ENCODE measurements at places on chromosomes 1 and 21.

GRCh38 chr1:154483941-154484803 lies 17.8 kb upstream of the TDRD10 start:
- no peak for DNase-seq

DNA sequence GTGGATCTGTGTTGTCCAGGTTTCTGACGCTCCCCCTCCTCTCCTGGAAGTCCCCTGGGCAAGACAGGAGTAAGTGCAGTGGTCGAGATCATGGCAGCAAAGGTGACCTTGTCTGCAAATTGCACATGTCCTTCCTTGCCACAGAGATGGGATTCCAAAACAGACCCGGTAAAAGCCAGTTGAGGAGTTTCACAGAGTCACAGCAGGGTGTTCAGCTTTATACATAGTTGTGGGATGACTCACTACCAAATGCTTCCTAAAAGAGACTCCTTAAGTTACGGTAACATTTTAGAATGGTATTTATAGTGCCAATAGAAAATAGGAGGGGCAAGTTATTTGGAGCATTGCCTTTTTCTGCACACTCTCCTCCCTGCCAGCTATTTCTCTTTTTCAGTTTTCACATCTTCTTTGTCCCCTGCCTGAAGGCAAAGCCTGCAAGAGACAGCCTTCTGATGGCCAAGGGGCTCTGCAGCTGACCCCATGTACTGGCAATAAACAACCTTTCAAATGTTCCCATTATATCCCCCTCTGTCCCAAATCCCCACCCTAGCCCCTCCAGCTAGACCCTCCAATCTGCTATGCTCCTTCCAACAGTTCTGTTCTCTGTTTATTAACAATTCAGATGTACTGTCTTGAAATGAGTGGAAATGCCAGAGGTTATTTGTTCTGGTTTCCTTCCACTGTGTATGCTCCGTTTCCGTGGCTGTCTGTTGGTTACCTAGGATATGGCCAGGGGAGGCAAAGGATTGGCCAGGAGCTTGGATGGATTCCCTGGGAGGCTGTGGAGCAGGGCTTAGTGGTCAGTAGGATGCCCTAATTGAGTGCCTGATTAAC lies 115.0 kb downstream of the TGFB2 start:
- DNase-seq = peak; percentile 69

GRCh38 chr1:77832901-77833300 lies 53.5 kb downstream of the MIGA1 start:
- DNase-seq = no peak

GRCh38 chr1:33321178-33321577 lies 280 bp upstream of the A3GALT2 start:
- DNase-seq = no peak

GRCh38 chr1:97489834-97490233 lies 431.0 kb downstream of the DPYD start:
- no peak for DNase-seq

DNA sequence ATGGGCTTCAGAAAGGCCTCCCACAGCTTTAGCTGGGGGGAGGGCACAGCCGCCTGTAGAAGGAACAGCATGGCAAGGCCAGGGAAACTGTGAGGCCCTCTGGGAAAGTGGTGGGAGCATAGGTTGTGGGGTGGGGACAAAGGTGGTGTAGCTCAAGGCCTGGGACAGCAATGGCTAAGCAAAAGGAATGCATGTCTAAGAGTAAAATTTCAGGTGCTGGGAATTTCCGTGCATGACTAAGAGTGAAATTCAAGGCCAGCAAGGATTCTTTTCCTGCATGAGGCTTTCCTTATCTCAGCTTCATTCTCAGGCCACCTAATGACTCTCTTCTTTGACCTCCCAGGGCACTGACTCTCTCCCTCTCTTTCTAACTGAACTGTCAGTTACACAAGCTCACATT lies 86.5 kb upstream of the WNT4 start:
- DNase-seq = no peak

DNA sequence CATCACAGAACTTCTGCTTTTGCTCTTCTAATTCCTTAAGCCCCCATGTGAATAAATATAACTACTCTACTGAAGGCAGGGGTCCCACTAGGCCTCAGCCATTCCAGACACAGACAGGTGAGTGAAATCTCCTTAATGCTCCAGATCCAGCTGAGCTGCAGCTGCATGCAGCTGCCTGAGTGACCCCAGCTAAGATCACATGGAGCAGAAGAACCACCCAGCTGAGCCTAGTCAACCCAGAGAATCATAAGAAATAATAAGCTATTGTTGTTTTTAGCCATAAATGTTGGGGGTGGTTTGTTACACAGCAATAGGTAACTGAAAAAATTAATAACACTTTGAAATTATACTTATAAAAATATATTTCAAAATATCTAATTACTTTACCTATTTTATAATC lies 220.3 kb downstream of the SIPA1L2 start:
- DNase-seq = no peak

DNA sequence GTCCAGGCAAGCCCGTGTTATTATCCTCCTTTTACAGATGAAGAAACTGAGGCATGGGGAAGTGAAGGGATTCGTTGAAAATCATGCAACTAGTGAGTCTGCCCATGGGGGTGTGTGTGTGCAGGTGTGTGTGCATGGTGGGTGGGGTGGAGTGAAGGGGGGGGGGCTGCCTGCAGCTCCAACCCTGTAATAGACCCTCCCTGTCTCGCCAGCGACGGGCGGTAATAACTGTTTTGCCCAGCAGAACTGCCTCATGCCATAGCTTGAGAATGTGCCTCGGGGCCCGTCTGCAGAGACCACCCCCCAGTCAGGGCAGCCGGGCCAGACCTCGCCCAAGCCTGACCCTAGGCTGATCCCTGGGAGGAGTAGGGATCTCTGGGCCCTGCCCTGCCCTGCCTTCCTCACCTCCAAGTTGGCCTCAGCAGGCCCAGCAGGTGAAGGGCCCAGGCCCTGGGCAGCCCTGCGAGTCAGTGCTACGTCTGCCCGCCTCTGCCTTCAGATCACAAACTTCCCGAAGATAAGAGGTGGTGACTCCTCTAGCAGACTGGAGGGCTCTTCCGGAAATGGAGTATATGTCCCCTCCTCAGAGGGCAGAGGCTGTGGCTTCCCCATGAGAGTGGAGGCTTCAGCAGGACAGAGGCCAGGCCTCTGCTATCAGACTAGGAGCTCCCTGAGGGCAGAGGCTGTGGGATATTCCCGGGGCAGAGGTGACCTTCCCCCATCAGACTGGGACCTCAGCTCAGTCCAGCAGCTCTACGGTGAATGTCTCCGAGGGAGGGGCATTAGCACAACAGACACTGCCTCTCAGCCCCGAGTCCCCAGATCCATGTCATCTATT lies 15.7 kb upstream of the EPHA2 start:
- DNase-seq = no peak

- peak; percentile 26 for DNase-seq
Measured at GRCh38 chr1:3817821-3818597, 21.7 kb upstream of the LRRC47 start.

- no peak for DNase-seq
Measured at GRCh38 chr1:235874261-235874660, 7.6 kb upstream of the LYST start.

- DNase-seq = no peak
Measured at GRCh38 chr1:41582851-41583657, 98.6 kb upstream of the EDN2 start.

GRCh38 chr1:183810121-183810520 lies 5.2 kb downstream of the RGL1 start:
- DNase-seq = no peak

DNA sequence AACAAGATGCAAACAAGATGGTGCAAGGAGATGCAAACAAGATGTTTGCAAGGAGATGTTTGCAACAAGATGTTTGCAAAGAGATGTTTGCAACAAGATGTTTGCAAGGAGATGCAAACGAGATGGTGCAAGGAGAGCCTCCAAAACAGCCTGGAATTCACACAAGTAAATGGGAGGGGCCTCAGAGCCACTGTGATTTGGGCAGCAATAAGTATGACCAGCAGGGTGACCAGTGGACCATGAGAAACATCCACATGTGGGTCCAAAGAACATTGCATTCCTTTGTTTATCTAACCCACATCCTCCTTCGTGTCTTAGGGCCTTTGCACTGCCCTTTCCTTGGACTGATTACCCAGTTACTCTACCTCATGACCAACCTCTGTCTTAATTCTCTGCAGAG lies 162.9 kb downstream of the PLPP3 start:
- no peak for DNase-seq

- DNase-seq = no peak
Measured at GRCh38 chr1:168509875-168510791, 33.7 kb downstream of the XCL2 start.

DNA sequence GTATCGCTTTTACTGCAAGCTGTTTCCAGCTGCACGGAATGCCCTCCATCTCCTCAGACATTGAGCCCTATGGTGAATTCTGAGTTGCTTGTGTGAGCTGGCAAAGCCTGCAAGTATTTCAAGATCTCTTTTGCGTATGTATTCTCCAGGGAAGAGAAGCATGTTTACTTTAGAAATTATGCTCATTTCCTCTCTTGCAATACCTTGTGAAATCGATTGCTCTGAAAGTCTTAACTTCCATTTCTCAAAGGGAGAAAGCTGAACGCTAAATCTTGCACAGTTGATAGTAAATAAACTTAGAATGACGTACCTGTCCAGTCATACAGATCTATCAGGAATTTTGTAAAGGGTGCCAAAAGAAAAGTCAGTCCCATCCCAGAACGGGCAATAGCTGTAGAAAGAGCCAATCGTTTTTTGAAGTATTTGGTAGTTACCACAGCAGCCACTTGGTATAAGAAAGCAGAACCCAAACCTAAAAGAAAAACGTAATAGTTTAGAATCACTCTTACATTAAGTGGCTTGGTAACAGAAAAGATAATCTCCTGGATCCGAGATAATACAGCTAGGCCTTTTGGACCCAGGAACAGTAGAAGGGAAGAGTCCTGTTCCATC lies 10.0 kb downstream of the SLC16A4 start:
- no peak for DNase-seq

- peak; percentile 26 for DNase-seq
Measured at GRCh38 chr1:226974544-226975258, 34.6 kb downstream of the COQ8A start.

GRCh38 chr1:53348486-53349368 lies 20.9 kb upstream of the LRP8 start:
- DNase-seq = no peak
